ENCODE measurements at places on chromosomes 3 and 15.
A peak's percentile ranks its signal among the peaks of the same experiment; 100 is the strongest.

DNA sequence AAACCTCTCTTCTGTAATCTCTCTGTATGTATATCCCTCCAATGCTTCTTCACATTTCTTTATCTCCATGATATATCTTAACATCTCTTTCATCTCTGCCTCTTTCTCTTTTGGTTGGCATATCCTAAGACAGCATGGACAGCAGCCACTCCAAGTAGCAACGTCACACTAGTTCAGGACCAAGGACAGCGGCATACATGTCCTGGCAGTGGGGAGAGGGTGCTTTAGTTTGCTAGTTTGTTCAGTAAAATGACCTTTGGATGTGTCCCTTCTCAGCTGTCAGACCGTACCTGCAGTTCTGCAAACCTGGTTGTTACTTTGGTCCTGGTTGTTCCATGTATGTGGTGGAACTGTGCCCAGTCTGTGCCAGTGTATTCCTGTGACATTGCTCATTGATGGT, 225.6 kb upstream of the ROPN1 start:
- DNase-seq, result peak; percentile 55

GRCh38 chr3:10788451-10788850, 27.6 kb upstream of the SLC6A11 start:
- no peak for DNase-seq

DNA sequence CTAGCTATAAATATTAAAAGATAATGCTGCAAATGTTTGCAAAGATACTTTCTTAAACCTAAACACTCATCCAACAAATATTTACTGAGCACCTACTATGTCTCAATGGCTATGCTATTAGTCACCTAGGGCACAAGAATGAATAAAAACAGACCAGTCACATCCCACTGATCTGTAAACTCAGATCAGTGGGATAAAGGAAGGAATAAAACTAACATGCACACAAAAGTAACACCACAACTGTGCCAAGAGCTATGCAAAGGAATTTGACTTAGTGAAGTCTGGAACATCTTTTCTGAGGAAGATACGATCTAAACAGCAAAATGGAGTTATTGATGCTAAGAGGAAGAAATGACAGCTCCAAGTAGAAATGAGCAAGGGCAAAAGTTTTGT, 56.6 kb downstream of the CBLB start:
- peak; percentile 77 for DNase-seq

DNA sequence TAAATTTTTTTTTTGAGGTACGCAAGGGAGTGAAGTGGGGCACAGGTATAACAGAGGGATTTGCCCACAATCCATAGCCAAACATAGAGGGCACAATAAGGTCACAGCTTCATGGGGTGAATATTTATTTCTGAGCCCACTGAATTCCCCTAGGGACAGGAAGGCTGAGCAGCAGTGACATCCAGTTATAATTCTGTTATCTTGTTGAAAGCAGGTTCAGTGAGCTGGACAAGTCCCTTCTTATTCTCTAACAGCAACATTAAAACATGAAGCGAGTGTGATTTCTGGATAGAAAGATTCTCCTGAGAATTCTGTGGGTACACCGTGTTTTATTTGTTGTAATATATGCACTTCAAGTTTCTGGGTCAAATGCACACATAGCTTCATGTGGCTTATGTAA, 538.2 kb downstream of the NAALADL2 start:
- DNase-seq, result no peak

- DNase-seq, result no peak
These were observed 13.2 kb downstream of the CCR5 start for GRCh38 chr3:46383951-46384330.

DNA sequence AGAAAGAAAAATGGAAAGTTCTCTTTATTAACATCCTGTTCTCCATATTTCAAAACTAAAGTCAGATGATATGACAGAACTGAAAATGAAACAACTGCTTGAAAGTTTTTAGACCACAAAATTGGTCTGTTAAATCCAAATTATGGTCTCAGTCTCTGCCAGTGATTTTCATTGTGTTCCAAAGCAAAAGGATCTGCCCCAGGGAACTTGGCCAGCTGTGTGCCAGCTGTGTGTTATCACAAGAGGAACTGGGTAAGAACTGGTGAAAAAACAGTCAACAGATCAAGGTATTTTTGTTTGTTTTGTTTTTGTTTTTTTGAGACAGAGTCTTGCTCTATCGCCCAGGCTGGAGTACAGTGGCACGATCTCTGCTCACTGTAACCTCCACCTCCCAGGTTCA, 323.3 kb downstream of the CTNNB1 start:
- no peak for DNase-seq

DNA sequence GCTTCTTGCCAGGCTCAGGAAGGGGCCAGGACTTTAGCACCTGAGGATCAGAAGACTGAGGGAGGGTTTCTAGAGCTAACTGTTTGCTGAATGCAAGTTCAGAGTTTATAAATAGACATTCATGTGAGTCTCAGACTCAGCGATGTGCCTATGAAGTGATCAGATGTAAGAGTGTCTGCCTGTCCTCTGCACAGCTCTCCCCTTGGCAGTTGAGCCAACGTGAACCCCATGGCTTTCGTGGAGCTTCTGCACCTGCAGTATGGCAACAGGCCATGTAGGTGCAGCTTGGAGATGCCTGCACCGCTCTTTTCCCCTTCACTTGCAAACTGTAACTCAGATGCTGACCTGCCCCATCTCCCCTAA, 141.9 kb downstream of the CHDH start:
- no peak for DNase-seq

DNA sequence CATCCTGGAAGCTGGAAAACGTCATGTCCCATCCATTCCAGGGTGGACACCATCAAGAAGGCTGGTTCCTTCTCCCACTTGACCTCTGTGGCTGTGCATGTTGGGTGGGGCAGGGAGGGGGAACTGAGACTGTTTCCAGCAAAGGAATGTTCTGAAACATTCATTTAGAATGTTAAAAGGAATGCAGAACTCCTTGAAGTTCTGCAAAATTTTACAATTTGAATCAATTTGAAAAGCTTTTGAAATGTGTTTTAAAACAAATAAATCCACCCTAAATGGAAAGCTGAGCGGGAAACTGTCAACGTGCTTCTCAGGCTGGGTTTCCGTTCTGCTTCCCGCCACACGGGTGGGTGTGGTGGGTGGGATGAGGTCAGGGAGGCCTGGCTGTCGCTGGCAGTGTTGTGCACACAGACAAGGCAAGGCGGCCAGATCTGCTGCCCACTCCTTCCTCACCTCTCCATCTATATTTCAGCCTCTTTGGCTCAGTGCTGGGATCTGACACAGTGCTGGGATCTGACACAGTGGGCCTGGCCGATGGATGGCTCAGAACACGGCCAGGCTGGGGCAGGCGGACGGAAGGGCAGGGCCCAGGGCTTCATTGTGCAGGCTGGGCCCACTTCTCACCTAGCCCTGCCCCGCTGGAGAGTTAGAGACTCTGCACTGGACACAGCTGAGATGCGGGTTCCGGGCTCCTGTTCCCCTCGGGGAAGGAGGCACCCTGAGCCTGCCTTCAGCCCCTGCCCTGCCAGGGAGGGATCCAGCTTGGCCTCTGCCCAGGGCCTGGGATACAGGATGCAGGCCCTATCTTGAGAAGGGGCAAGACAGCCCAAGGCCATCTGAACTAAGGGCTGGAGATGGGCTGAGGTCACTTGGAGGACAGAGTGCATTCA, 110.4 kb downstream of the TMEM266 start:
- peak; percentile 43 for DNase-seq

DNA sequence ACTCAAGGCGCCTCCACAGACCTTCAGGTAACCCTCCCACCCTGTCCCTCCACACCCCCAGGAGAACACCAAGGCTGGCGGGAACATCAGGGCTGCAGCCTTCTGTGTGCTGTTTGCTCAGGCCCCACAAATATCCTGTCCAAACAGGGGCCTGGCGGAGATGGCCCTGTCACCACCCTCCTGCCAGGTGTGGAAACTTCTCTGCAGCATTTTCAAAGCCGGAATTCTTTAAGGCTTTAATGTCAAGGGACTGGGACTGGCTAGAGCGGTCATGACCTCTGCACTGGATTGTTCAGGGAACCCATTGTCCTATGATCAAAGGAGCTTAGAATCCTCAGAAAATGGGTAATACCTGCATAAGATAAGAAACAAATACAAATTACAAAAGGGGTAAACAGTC, 46.6 kb downstream of the FBLN2 start:
- no peak for DNase-seq

GRCh38 chr15:97867870-97868269, 92.6 kb upstream of the ARRDC4 start:
- DNase-seq, result no peak

- no peak for DNase-seq
These were observed 238.8 kb downstream of the OPA1 start for GRCh38 chr3:193831495-193832455.

- DNase-seq, result no peak
These were observed 116.3 kb downstream of the CLSTN2 start for GRCh38 chr3:140051019-140051957.

- no peak for DNase-seq
These were observed 95.9 kb upstream of the TNIK start for GRCh38 chr3:171556148-171556547.

DNA sequence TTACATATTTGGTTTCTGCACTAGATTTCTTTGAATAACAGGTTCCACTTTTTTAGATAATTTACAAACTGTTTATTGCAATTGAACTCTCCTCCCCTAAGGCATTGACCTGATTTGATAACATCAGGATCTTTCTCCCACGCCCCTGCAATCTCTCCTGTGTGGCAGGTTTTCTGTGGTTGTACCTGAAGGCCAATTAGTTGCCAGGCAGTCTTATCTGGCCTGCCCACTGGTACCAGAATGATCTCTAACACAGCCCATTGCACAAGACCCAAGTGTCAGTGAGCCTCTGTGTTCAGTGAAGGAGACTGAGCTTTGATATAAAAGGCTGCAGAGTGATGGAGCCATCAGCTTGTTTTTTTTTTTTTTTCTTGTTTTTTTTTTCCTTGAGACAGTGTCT, 3.3 kb downstream of the ACAD9 start:
- DNase-seq, result no peak

DNA sequence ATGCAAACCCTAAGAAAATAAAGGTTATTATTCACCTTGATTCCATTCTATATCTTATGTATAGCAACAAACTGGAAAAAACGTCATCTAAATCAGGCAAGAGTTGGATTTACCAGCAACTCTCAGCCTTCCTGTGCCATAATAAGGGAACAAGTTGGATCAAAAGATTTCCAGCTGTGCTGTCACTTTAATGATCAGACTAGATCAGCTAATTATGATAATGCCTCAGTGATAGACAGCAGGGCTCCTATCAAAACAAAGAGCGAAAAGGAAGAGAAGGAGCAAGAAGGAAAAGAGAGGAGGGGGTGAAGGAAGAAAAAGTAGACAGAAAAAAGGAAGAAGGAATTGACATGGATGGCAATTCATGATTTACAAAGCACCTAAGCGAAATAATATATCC, 36.7 kb upstream of the BCL6 start:
- no peak for DNase-seq

- DNase-seq, result no peak
These were observed 50.8 kb upstream of the CPOX start for GRCh38 chr3:98644168-98644567.

DNA sequence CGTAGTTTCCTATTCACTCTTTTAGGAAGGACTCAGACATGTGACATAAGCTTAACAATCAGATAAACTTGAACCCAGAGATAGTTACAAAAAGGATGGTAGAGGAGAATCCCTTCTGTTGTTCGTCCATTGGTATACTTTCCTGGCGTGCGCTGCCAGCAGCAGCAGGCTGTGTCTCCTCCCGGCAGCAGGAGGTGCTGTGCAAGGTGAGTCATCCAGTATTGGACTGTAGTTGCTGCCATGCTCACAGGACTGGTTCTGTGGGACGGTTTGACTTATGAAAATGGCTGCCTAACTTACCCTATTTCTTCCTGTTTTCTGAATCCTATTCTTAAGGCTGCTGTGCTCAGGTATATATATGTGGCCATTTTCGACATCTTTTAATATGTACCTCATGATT, 253.4 kb upstream of the LRRC3B start:
- no peak for DNase-seq

GRCh38 chr15:91124132-91124531, 24.1 kb downstream of the SV2B start:
- DNase-seq, result no peak

- no peak for DNase-seq
These were observed 588.8 kb downstream of the MAGI1 start for GRCh38 chr3:65449841-65450428.

DNA sequence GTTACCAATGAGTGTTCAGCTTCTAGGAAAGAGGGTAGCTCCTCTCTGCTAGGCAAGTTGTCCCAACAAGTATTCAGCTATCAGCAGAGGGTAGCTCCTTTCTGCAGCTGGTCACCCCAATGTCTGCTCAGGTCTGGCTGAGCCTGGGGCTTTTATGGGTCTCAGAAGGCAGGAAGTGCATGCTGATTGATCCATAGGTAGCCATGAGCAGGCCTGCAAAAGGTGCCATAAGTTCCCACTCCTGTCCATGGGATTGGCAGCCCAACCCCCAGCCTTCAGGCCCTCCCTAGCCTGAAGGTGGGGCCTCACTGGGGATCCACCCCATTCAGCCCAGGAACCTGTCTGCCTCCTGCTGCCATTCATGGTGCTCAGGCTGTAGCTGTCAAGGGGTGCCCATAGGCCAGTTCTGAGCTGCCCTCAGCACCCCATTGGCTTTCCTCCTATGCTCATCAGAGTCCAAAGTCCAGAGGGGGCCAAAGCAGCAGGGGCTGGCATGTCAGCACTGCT, 34.6 kb upstream of the DNAJC13 start:
- no peak for DNase-seq

- peak; percentile 39 for DNase-seq
These were observed 609 bp downstream of the RNF13 start for GRCh38 chr3:149813367-149814281.

- no peak for DNase-seq
These were observed 9.3 kb downstream of the COLQ start for GRCh38 chr3:15512166-15512565.

- no peak for DNase-seq
These were observed 8.1 kb upstream of the PCSK6 start for GRCh38 chr15:101497484-101498034.

- no peak for DNase-seq
These were observed 45.3 kb downstream of the BFSP2 start for GRCh38 chr3:133445108-133445507.

GRCh38 chr15:52710050-52710707, 31.0 kb upstream of the ATOSA start:
- DNase-seq, result no peak

- DNase-seq, result peak; percentile 27
These were observed 127.8 kb downstream of the CMSS1 start for GRCh38 chr3:99945328-99945995.

DNA sequence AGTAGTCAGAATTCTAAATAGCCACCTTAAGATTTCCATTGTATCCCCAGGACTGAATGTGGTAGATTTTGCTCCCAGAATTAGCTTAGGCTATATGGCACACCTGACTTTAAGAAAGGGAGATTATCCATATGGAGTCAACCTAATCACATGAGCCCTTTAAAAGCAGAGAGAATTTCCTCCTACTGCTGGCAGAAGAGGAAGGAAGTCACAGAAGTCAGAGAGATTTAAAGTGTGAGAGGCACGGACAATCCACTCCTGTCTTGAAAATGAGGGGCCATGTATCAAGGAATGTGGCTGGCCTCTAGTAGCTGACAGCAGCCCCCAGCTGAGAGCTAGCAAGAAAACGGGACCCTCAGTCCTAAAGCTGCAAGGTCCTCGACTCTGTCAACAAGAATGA, 26.8 kb downstream of the LRRC31 start:
- DNase-seq, result no peak

GRCh38 chr15:93985925-93986324, 245.4 kb upstream of the MCTP2 start:
- DNase-seq, result no peak

All from EL (cell line).